ENCODE measurements at places on chromosomes 7 and 10. TPM values are rescaled to one million over a fixed set of nuclear protein-coding genes. Genes with fewer than 3 reads are reported as not detected.
A peak's percentile ranks its signal among the peaks of the same experiment; 100 is the strongest.

DNA sequence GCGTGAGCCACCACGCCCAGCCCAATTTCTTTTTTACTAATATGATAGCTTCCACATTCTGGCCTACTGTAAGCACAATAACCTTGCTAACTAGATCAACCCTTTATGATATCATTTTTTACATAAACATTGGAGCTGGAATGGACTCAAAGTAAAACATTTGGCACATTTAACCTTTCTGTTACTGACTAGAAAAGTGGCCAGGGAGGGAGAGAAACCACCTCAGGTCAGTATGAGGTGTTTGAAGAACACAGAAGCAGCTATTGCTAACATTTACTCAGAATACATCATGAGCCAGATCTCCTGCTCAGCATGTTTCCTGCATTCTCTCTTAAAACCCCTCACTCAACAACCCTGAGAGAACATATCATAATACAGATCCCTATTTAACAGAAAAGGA, 27.3 kb downstream of the SGMS1 start:
- H3K4me3 ChIP-seq: no peak overlapping the region
- no peak overlapping the region for H3K27ac ChIP-seq
- no peak for DNase-seq
- H3K36me3 ChIP-seq: no peaks in the 10 kb centered on the region
- no peaks in the 10 kb centered on the region for H3K27me3 ChIP-seq

- no peak overlapping the region for H3K4me3 ChIP-seq
- DNase-seq: no peak
- H3K36me3 ChIP-seq: no peaks in the 10 kb centered on the region
- no peak overlapping the region for H3K27ac ChIP-seq
- H3K4me1 ChIP-seq: peaks cover 76% of the 10 kb centered on the region
Observed at GRCh38 chr10:35351021-35351420, 14.7 kb downstream of the CCNY start.

- H3K27ac ChIP-seq: no peak overlapping the region
- H3K4me1 ChIP-seq: peaks cover 13% of the 10 kb centered on the region
- H3K4me3 ChIP-seq: no peak overlapping the region
- no peaks in the 10 kb centered on the region for H3K36me3 ChIP-seq
- H3K27me3 ChIP-seq: no peaks in the 10 kb centered on the region
Observed at GRCh38 chr10:112227331-112227987, 43.9 kb upstream of the GPAM start.

DNA sequence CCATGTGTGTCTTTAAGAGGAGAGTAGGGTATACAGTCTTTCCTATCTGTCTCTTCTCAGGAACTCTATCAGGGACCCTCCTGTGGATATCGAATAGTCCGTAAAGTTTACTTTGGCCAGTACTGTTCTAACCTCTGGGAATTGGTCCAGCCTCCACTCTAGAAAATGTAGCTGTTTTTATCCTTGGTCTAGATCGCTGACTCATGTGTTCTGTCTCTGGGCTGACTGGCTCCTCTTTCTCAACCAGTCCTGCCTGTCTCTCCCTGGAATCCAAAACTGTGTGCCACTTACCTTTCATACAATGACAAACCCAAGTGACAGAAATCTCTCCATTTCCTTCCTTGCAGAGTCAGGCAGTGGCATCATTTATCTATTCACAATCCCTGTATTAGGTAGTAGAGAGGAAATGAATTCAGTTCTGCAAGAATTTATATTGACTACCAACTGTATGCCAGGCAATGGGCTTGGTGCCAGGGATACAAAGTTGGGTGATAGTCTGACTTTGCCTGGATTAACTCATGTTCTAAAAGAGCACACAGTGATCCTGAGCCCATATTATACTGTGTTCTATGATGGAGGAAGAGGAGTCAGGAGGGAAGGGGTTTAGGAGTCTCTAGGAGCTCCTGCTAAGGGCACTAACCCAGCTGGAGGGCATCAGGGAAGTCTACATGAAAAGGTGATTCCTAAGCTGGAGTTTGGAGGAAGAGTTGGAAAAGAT, 232.7 kb downstream of the LRMDA start:
- H3K27me3 ChIP-seq: no peaks in the 10 kb centered on the region
- H3K4me1 ChIP-seq: peaks cover 19% of the 10 kb centered on the region
- no peak for DNase-seq
- no peaks in the 10 kb centered on the region for H3K36me3 ChIP-seq

DNA sequence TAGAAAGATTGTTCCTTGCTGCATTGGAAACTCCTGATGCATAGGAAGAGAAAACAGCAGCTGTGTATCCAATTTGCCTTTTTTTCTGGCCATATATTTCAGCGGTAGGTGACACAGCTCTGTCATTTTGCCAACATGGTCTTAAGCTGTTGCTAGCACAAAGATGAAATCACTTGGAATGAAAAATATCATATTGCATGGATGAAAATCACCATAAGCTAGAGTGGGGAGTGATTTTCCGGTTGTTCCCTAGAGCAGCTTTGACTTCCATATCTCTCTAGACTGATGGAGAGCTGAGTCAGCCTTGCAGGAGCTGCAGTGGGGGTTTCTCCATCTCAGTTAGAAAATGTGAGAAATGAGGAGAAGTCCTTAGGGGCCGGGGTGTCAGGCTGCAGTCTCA, 38.3 kb upstream of the BTBD16 start:
- H3K4me1 ChIP-seq: no peaks in the 10 kb centered on the region
- no peak for DNase-seq
- H3K27ac ChIP-seq: no peak overlapping the region
- no peak overlapping the region for H3K4me3 ChIP-seq
- no peaks in the 10 kb centered on the region for H3K27me3 ChIP-seq

DNA sequence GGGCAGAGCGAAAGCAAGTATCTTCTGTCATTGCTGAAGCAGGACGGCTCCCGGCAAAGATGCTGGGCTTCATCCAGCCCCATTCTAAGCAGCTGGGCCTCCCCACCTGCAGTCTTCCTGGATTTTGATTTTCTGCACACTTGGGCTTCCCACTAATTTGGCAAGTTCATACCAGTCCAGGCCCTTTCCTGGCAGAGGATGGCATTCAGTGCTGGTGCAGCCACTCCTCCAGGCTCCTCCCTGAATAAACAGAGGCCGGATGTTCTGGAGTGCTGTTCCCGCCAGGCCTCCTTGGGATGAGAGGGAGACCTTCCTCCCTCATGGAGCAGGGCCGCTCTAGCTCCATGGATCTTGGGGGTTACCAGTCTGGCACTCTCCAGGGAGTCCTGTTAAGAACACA, 3.4 kb downstream of the BAG3 start:
- DNase-seq: peak; percentile 77
- peak overlapping the region; percentile 68 for H3K27ac ChIP-seq
- H3K36me3 ChIP-seq: peaks cover 14% of the 10 kb centered on the region
- H3K27me3 ChIP-seq: no peaks in the 10 kb centered on the region

DNA sequence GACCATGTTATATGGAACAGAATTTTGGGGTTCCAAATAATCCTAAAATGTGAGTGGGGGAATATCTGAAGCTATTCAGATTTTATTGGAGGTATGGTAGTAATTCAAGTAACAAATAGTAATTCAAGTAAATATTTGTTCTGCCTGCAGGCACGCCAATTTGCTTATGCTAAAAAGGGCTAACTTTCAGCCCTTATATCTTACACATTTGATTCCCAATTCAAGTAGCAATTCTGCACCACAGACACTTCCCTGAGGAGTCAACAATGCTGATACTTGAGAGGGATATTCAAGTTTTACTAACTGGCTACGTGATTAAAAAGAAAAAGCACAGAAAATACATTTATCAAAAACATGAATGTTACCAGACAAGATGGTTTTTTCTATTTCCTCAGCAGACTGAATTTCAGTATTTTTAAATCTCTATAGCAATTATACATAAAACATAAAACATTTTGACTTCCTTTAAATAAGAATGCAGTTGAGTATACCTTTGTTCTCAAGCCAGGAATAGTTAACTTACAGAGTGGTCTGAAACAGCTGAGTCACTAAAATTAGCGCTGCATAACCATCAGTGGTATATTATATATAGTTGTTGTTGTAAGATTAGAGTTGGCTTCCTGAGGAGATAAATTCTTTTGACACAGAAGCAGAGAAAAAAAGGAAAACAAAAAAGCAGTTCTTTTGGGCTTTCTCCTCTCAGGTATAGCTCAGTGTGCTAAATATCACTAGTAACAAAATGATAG, 33.9 kb downstream of the MTPN start:
- H3K4me3 ChIP-seq: no peak overlapping the region
- peaks cover 6% of the 10 kb centered on the region for H3K4me1 ChIP-seq
- no peaks in the 10 kb centered on the region for H3K27me3 ChIP-seq
- DNase-seq: no peak
- H3K27ac ChIP-seq: no peak overlapping the region
- H3K36me3 ChIP-seq: no peaks in the 10 kb centered on the region

GRCh38 chr7:94030634-94031033, 26.5 kb upstream of the BET1 start:
- no peaks in the 10 kb centered on the region for H3K4me1 ChIP-seq
- no peak overlapping the region for H3K4me3 ChIP-seq
- DNase-seq: no peak
- H3K36me3 ChIP-seq: no peaks in the 10 kb centered on the region
- H3K27me3 ChIP-seq: no peaks in the 10 kb centered on the region

DNA sequence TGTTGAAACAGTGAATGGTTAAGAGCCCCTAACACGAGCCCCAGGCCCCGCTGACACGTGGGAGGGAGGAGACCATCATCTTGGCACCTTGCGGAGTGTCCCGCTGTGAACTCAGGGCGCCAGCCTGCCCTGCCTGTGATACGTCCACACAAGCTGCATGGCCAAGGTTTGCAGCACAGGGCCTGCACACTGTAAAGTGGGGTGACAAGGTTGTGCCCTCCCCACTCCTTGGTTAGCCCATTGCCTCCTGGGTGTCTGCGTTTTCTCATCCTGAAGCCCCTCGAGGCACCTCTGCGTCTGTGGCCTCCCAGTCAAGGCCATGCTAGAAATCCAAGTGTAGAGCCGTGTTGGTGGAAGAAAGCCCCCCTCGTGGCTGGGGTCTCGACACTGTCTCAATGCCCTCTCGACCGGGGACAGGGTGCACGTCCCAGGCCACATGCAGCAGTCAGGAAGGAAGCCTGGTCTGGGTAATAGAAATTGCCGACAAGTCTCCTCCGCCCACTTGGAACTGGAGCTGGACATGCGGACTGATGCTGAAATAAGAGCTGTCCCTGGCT, 192.1 kb downstream of the DNAJB6 start:
- H3K4me3 ChIP-seq: no peak overlapping the region
- no peaks in the 10 kb centered on the region for H3K36me3 ChIP-seq
- DNase-seq: no peak
- H3K27me3 ChIP-seq: no peaks in the 10 kb centered on the region

DNA sequence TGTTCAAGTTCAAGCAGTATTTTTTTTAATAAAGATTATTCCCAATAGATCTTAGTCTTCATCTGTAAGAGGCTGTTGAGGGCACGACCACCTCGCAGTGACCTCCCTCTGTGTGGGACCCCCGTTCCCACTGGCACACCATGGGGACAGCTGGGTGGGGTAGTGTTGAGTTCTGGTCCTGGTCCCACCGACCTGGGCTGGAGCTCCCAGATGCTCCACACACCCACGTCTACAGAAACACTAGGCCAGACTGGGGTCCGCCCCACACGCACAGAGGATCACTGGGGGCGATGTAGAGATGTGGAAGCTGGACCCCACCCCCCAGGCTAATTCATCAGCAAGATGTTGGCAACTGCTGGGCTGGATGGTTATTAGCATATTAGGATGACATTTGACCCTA, 623.6 kb downstream of the PTPRN2 start:
- no peaks in the 10 kb centered on the region for H3K36me3 ChIP-seq
- H3K4me1 ChIP-seq: no peaks in the 10 kb centered on the region
- peaks cover 20% of the 10 kb centered on the region for H3K27me3 ChIP-seq
- DNase-seq: no peak
- no peak overlapping the region for H3K27ac ChIP-seq

DNA sequence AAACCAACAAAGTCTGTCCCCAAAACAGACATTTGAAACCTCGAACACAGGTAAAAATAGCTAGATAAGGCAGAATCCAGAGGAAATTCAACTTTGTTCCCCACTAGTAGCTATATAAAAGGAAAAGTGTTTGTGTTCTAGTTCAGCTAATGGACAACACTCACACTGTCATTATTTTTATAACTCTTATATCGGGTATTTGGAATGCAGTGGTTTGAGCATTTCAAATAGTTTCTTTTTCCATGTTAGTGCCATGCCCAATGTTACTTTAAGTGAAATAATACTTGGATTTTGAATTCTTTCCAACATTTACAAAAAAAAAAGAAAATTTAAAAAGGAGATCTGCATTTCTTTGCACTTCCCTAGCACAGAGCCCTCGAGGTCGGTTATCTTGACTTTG, 213.6 kb downstream of the DOCK4 start:
- peaks cover 16% of the 10 kb centered on the region for H3K4me1 ChIP-seq
- H3K27me3 ChIP-seq: no peaks in the 10 kb centered on the region

DNA sequence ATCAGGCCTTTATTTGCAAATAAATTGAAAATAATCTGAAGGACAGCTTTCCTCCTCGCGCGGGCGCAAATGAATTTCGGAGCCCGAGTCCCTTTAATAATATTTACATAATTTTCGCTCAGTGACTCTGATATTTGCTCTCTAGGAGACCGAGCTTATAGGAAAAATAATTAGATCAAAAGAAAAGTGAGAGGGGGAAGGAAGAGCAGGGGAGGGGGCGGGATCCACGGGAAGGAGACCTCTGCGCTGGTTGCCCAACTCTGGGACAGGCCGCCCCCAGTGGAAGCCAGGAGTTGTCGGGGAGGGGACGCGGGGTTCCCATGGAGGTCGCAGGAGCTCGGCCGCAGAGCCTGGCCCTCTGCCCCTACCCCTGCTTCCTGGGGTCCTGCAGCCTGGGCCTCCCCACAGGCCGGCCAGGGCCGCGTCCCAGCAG, 5.8 kb downstream of the UNCX start:
- peaks cover 6% of the 10 kb centered on the region for H3K4me1 ChIP-seq
- H3K4me3 ChIP-seq: no peak overlapping the region
- no peaks in the 10 kb centered on the region for H3K36me3 ChIP-seq
- H3K27ac ChIP-seq: no peak overlapping the region
- H3K27me3 ChIP-seq: peaks cover 91% of the 10 kb centered on the region

- DNase-seq: peak; percentile 46
- H3K27ac ChIP-seq: no peak overlapping the region
- H3K27me3 ChIP-seq: no peaks in the 10 kb centered on the region
- peaks cover 10% of the 10 kb centered on the region for H3K4me1 ChIP-seq
- H3K36me3 ChIP-seq: peaks cover 6% of the 10 kb centered on the region
Observed at GRCh38 chr10:101380353-101381017, 26.5 kb downstream of the BTRC start.

- no peak for DNase-seq
- H3K4me3 ChIP-seq: no peak overlapping the region
- no peaks in the 10 kb centered on the region for H3K27me3 ChIP-seq
- no peaks in the 10 kb centered on the region for H3K36me3 ChIP-seq
Observed at GRCh38 chr10:51950996-51951555, 251.7 kb upstream of the CSTF2T start.

DNA sequence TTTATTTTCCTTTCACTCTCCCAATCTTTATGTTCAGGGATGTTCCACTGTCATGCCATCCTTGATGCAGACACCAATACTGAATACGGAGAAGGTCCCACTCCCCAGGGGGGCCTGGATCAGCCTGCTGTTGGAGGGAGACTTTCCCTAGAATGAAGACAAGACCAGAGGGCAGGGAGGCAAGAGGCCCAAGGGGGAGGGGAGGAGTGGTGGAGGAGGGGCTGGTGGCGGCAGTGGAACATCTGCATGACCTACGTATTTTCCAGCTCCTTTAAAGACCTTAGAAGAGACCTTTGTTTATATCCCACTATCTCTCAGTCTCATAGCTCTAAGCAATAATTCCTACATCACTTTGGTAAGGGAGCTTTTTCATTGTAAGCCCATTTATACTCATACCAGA, 183.0 kb downstream of the HECW1 start:
- no peaks in the 10 kb centered on the region for H3K27me3 ChIP-seq
- no peaks in the 10 kb centered on the region for H3K4me1 ChIP-seq
- no peak overlapping the region for H3K4me3 ChIP-seq
- H3K36me3 ChIP-seq: no peaks in the 10 kb centered on the region
- no peak for DNase-seq

OPALIN gene
- not detected for total RNA-seq

GGCT gene
- total RNA-seq: 28.8 TPM

ELOVL3 gene
- total RNA-seq: 0.92 TPM

VWDE gene
- total RNA-seq: 0.53 TPM

MEOX2 gene
- 17.1 TPM for total RNA-seq

CYP3A7 gene
- 0.21 TPM for total RNA-seq

FKBP9 gene
- 104 TPM for total RNA-seq

All from lower lobe of right lung (tissue), 2 donors.